NCI-H2107 (cell line): ENCODE measurements at places on chromosomes 6 and 20.

DNA sequence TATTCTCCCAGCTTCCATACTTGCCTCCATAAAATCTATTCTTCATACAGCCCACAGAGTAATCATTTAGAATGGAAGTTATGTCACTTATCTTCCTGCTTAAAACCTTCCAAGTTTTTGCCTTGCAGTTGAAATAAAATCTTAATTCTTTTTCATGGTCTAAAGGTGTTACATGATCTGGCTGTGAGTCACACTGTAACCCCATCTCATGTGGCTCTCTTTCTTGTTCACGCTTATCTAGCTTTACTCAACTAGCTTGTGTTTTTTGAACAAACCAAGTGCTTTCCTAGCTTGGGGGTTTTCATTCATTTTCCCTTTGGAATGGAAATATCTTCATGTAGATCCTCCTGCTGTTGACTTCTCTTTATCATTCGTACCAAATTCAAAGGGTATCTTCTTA, 23.6 kb upstream of the THEMIS start:
- DNase-seq, result no peak

- no peak for DNase-seq
These were observed 34.5 kb upstream of the CEP85L start for GRCh38 chr6:118685823-118686449.

- DNase-seq, result no peak
These were observed 202.8 kb downstream of the BTBD9 start for GRCh38 chr6:38436726-38437465.

- no peak for DNase-seq
These were observed 5.2 kb downstream of the BICRAL start for GRCh38 chr6:42787063-42787472.

DNA sequence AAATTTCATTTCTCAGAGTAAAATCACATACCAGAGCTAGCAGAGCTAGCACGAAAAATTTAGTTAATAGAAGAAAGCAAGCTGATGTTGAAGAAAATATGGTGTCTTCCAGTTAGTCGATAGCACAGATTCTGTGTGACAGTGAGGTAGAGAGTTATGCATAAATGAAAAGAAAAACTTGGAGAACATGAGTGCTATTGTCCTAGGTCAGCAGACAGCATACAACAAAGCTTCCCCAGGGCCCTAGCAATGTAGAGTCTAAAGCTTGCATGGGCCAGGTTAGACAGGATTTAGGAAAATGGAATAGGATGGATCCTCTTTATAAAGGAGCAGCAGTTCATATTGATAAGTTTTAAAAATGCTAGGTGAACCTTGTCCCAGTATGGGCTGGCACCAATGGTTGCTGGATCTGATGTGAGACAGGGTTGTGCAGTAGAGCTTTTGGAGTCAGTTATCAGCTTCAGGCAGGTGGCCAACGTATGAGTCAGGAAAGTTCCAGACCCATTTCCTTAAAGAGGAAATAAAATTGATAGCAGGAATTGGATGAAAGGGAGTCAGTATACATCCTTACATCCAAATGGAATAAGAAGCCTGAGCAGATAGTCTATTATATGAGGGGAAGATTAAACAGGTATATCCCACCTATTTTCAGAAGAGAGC, 277.2 kb downstream of the FRK start:
- no peak for DNase-seq

DNA sequence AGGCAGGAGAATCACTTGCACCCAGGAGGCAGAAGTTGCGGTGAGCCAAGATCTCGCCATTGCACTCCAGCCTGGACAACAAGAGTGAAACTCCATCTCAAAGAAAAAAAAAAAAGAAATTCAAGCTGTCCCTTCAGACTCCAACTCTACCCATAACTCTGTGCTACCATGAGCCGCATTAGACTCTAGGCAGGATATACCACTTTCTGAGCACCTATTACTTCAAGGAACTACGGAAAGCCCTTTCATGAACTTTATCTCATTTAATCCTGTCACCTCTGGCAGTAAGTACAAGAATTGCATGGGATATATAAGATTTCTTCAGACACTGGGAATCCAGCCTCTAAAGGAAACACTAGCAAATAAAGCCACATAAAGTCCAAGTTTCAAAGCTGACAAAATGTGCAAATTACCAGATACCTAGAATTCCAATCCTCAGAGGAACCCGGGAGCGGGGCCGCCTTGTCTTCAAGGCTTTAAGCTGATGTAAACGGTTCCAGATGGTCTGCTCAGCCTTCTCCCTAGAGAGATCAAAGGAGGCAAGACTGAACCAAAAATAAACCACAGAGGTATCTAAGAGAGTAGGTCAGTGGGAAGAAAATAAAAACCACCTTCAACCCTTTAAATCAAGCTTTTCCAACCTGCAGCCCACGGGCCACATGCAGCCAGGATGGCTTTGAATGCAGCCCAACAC, 9.4 kb downstream of the CDK5RAP1 start:
- no peak for DNase-seq

DNA sequence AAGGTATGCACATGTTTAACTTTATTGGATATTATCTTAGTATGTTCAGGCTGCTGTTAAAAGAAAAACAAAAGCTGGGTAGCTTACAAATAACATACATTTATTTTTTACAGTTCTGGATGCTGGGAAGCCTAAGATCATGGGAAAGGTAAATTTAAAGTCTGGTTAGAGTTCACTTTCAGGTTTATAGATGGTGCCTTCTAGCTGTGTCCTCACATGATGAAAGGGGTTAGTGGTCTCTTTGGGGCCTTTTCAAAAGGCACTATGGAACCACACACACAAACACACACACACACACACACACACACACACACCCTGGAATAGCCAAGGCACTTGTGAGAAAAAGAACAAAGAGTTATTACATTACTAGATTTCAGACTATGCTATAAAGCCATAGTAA, 805.8 kb upstream of the GJE1 start:
- DNase-seq, result no peak

DNA sequence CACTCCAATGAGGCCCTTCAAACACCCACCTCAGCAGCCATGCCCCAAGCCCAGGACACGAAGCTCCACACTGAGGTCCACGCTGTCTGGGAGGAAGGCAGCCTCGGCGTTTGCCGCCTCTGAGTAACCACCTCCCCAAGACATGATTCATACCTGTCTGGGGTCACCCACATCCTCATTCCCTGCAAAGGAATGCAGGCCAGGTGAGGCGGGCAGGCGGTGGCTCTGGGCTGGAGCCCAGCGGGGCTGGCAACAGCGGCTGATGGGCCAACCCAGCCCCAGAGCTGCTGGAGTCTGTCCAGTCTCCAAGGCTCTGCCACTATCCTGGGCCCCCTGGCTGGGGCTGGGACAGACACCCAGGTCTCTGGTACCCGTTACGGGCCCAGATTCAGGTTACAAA, 14.8 kb downstream of the PMEPA1 start:
- no peak for DNase-seq
